ENCODE measurements at places on chromosomes 4 and X.

GRCh38 chr4:143341186-143341755 is 4.6 kb downstream of the GAB1 start:
- DNase-seq = no peak

GRCh38 chrX:153906126-153906917 is 1.8 kb downstream of the AVPR2 start:
- DNase-seq = no peak

- no peak for DNase-seq
Measured at GRCh38 chrX:150805736-150806135, 92.7 kb downstream of the CD99L2 start.

DNA sequence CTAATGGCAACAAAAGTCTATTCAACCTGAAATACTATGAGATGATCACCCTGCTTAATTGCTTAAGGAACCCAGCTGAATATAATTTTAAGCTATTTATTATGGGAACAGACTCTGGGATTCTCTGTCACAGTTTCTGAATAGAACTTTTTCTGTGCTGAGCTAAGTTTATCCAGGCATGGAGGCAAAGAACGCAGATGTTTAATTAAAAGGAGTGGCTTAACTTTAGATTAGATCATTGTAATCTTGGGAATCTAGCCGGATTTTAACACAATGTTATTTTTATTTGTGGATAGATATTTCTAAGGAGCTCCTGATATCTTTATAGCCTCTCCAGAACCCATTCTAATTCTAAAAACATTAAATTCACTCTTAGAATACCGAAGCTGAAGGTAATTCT is 353.4 kb downstream of the STIM2 start:
- no peak for DNase-seq

DNA sequence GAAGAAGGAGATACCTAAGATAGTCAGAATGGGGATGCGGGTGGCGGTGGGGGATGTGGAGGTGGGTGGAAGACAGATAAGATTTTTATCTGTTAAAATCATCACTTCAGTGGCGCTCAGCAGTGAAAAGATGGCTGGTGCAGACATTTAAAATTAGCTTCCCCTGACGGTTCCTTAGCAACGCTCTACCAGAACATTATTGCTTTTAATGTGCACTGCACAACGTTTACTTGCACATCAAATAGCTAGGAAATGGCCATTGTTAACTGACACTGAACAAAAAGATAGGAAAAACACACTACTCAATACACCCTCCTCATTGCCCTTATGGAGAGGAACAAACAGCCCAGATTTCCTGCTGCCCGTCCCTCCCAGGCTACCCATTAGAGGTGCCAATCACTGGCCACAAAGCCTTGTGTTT is 61.0 kb upstream of the FTHL17 start:
- no peak for DNase-seq

DNA sequence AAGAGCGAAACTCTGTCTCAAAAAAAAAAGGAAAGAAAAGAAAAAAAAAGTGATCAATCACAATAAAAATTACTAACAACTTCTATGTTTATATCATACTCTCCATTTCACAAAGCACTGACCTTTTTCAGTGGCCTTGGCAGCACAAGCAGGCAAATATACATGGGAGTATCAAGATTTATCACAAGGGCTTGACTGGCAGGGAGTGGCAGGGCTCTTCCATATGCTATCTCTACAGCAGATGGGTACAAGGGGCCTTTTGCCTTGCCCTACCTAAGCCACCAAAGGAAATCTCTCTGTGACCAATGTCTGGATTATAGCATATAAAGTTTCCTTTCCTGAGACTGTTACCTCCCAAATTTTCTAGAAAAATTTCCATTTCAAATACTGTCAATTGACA is 24.4 kb downstream of the TSPAN5 start:
- DNase-seq = no peak

- peak; percentile 32 for DNase-seq
Measured at GRCh38 chr4:106287353-106287969, 28.5 kb downstream of the TBCK start.

DNA sequence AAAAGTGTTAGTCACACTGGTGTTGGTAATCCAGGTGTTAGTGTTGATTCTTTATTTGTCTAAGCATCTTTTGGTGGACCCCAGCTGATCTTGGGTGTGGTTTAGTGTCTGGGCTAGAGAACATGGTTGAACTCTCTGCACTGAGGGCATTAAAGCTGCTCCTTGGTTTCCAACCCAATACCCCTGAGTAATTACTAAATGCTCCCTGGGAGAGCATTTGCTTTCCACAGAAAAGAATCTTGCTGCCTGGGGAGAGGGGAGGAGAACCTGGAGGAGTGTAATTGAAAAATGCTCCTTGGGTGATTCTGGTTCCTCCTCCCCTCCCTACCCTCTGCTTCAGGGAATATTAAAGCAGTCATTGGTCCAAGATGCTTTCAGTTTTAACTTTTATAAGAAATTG is 3.1 kb downstream of the GUCY1B1 start:
- no peak for DNase-seq

GRCh38 chr4:102817021-102817605 is 10.2 kb downstream of the UBE2D3 start:
- no peak for DNase-seq

- DNase-seq = peak; percentile 13
Measured at GRCh38 chrX:12955882-12956703, 18.8 kb upstream of the TMSB4X start.

GRCh38 chr4:139628184-139629012 is 37.2 kb upstream of the MGST2 start:
- DNase-seq = no peak

DNA sequence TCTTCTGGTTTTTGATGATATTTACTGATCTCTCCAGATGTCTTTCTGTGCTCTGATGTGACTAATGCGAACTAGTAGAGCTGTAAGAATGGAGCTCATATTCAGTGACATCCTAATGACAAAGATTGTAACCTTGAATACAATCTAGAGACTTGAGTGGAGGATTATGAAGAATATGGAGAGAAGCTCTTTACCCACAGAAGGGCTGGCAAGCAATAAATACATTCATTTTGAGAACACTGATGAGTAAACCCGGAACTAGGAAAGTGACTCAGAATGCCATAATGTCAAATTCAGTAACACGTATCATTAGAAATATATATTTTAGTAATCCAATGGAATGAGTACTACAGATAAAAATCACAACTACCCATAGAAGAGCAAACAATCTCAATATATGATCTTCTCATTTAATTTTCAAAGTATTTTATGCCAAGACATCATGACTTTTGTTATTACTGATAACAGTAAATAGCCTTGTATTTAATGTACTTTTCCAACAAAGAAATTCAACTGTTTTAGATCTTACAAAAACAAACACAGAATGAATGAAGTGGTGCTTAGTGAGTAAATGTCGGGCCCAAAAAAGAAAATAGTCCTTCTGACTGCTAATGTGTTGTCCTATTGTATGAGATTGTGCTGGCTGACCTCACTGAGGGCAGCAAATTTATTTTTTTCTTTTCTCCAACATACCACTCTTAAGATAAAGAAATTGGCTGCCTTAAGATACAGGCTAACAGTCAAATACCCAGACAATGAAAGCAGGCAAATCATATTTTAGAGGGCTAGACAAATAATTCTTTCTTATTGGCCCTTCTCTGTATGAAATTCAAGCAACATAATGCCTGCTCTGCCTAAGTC is 49.2 kb upstream of the HDAC8 start:
- DNase-seq = peak; percentile 86

GRCh38 chr4:139808808-139809756 is 143.5 kb downstream of the MGST2 start:
- no peak for DNase-seq

Measured in RKO (cell line).